ENCODE measurements at places on chromosomes 7 and 10.

DNA sequence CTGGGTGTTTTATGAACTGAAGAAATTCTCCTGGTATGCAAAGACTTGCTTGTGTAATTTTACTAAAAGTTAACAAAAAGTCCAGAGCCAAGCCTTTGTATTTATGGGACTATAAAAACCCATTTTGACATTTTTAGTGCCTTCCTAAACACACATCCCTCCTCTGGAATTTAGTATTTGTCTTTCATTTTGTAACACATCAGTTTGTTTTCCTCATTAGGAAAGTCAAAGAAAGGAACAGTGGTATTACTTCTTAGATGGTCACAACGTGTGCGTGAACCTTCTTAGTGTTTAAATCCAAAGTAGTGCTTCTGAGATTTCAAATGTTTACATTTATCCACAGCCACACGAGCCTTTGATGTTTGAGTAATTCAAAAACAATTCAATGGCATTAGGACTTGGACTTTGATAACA, 103.2 kb upstream of the TMEM106B start:
- no peak for DNase-seq

- DNase-seq: peak; percentile 28
Measured at GRCh38 chr7:48518092-48518491, 346.8 kb downstream of the ABCA13 start.

DNA sequence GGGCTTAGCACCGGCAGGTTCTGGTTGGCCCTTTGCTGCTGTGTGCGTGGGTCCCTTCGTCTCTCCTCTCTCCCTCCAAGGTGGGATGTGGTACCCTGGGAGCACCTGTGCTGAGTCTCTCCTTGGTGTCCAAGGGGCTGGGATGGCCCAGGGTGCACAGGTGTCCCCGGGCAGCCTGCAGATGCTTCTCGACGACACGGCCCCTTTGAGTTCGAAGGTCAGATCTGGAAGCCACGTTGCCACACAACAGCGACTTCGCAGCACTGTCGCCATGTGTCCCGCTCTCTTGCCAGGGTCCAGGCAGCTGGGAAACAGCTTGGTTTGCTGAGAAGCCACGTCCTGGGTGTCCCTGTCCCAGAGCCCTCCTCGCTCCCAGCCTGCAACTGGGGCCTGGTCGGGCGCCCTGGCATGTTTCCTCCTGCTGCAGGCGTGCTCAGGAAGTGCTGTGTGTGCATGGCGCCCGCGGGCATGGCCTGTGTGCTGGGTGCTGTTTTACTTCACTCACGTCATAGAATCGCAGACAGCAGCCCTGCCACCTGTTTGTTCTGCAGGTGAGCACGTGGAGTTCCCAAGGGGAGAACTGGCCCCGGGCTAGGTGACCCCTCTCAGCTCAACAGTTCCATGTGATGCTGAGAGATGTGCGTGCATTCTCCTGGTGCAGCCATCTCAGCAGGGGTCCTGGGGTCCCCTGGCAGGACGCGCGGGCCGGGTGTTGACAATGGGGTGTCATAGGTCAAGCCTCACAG, 70.9 kb downstream of the DNAJB6 start:
- no peak for DNase-seq

- no peak for DNase-seq
Measured at GRCh38 chr7:123070702-123071286, 75.3 kb upstream of the TAS2R16 start.

GRCh38 chr7:78020136-78020873, 221.7 kb downstream of the PHTF2 start:
- DNase-seq: peak; percentile 75

DNA sequence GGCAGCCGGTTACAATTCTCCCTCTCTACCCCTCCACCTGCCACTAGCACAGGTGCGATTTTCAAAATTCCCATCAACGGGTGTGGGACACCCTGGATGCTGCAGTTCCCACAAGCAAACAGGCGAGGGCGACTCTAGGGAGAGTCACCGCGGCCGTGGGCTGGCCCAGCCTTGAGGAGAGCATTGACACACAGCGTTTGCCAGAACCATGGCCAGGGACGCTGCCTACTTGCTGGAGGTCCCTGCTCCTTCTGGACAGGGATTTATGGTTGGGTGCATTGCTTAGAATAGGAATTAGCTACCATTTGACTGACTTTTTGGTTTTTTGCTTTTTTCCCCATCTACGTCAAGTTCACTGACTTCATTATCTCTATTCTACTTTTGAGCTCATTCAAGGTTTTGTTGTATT, 19.0 kb upstream of the CLDN4 start:
- DNase-seq: peak; percentile 83

DNA sequence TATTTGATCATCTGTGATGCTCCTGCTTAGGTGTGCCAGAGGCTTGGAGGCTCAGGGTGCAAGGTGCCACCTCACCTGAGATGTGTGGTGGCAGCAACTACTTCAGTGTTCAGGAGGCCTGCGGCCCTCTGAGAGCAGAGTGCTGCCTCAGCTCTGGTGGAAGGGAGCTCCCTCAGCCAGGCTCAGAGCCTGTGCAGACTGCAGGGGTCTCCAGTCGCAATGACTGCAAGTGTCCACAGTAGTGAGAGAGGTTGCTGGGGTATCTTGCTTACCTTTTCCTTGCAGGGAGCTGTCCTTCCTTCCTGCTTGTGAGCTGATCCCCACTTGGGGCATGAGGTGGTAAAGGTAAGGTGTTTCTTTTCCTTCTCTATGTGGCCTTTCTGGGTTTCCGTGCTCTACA, 131.0 kb upstream of the GAD2 start:
- no peak for DNase-seq

- DNase-seq: peak; percentile 92
Measured at GRCh38 chr10:43128958-43129706, 9.1 kb upstream of the CSGALNACT2 start.

GRCh38 chr10:101428036-101428435, 74.1 kb downstream of the BTRC start:
- DNase-seq: no peak

DNA sequence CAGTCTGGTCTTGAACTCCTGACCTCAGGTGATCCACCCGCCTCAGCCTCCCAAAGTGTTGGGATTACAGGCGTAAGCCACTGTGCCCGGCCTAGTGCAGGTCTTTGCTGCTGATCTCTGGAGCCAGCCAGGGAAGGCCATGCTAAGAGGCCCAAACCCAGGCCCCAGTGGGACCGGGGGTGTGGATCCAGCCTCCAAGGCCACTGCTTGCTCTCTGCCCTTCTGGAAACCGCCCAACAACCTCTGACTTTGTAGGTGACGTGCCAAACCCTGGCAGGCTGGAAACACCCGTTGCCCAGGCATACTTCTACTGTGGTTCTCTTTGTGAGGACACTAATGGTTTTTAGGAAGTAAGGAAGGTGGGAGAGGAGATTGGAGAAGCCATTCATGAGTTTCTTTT, 83.5 kb upstream of the GNA12 start:
- no peak for DNase-seq

GRCh38 chr7:133947458-133948254, 179.5 kb upstream of the LRGUK start:
- DNase-seq: no peak

GRCh38 chr7:26900251-26900650, 35.9 kb upstream of the SKAP2 start:
- peak; percentile 49 for DNase-seq

- DNase-seq: no peak
Measured at GRCh38 chr7:3439333-3440030, 138.4 kb downstream of the SDK1 start.
